Vagina (tissue), 2 donors: ENCODE measurements at places on chromosomes 11 and 22. TPM values are rescaled to one million over a fixed set of nuclear protein-coding genes. Genes with fewer than 3 reads are reported as not detected.
A peak's percentile ranks its signal among the peaks of the same experiment; 100 is the strongest.

DNA sequence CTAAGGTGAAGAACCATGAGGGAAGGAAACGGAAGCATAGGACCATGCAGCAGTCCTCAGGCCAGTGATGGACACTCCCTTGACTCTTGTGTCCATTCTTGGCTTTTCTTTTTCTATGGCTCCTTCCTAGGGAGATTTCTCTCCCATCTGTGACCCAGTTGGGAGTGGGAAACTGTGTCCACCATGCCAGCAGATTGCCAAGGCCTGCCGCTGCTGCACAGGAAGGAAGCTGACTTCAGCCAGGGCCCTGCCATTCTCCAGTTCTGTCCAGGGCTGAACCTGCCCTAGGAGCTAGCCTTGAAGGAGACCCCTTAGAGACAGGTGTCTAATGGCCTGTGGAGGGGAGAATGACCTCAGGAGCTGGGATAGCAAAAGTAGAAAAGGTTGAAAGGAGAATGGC is 17.4 kb downstream of the SSH3 start:
- no peaks in the 10 kb centered on the region for H3K36me3 ChIP-seq
- no peak for DNase-seq
- peaks cover 27% of the 10 kb centered on the region for H3K4me1 ChIP-seq
- no peak overlapping the region for H3K4me3 ChIP-seq
- no peaks in the 10 kb centered on the region for H3K27me3 ChIP-seq

DNA sequence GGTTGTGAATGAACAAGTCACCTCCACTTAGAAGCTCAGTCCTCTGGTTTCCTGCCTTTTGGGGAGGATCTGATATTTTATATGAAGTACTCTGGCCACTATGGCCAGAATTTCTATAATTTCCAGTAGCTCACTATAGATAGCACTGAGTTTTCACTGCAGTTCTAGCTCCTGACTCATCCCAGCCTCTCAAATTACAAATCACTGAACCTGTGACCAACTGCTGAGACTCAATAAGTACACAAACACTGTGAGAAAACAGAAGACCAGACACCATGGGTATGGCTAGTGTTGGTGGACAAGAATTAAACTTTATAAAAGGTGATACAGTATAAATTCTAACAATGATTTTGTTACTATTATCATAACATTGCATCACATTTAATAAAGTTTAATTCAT is 47.1 kb upstream of the UCP3 start:
- H3K36me3 ChIP-seq, result peaks cover 6% of the 10 kb centered on the region
- H3K4me3 ChIP-seq, result no peak overlapping the region
- no peak for DNase-seq
- no peaks in the 10 kb centered on the region for H3K27me3 ChIP-seq
- no peak overlapping the region for H3K27ac ChIP-seq

DNA sequence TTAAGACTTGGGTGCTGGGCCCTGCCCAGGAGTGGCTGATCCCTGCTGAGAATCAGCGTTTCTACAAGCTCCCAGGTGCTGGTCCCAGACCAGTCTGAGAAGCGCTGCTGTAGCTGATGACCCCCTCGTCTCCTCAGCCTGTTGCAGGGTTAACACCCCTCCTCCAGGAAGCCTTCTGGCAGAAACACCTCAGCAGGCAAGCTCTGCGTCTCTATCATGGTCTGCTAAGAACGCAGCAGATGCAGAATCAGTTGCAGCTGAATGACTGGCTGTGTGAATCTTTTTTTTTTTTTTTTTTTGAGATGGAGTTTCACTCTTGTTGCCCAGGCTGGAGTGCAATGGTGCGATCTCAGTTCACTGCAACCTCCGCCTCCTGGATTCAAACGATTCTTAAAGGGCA is 132.5 kb downstream of the CACNA1I start:
- no peaks in the 10 kb centered on the region for H3K27me3 ChIP-seq
- H3K4me1 ChIP-seq, result peaks cover 12% of the 10 kb centered on the region

- H3K36me3 ChIP-seq, result no peaks in the 10 kb centered on the region
- H3K27ac ChIP-seq, result no peak overlapping the region
- no peak for DNase-seq
- H3K4me1 ChIP-seq, result no peaks in the 10 kb centered on the region
- no peaks in the 10 kb centered on the region for H3K27me3 ChIP-seq
Measured at GRCh38 chr11:69329581-69329980, 35.6 kb downstream of the MYEOV start.

GRCh38 chr11:92764128-92764527 is 205.3 kb upstream of the MTNR1B start:
- H3K27ac ChIP-seq, result no peak overlapping the region
- H3K36me3 ChIP-seq, result no peaks in the 10 kb centered on the region
- H3K4me1 ChIP-seq, result no peaks in the 10 kb centered on the region
- DNase-seq, result no peak
- no peak overlapping the region for H3K4me3 ChIP-seq

GRCh38 chr11:17651061-17651460 is 68.3 kb upstream of the MYOD1 start:
- no peaks in the 10 kb centered on the region for H3K36me3 ChIP-seq
- no peak overlapping the region for H3K27ac ChIP-seq
- H3K4me1 ChIP-seq, result no peaks in the 10 kb centered on the region
- DNase-seq, result no peak
- no peak overlapping the region for H3K4me3 ChIP-seq

DNA sequence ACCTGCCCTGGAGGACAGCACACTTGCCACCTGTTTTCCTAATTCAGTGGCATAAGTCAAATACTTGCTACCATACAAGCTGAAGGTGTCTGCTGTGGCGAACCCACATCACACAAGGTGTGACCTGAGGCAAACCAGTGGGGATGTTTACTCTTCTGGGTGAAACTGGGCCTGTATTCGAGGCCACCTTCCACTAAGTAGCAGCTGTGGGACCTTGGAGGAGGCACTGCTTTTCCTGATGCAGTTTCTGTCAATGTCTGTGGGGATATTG is 927.4 kb downstream of the BRD1 start:
- no peaks in the 10 kb centered on the region for H3K36me3 ChIP-seq
- no peaks in the 10 kb centered on the region for H3K4me1 ChIP-seq
- no peak overlapping the region for H3K4me3 ChIP-seq
- peak; percentile 40 for DNase-seq

GRCh38 chr22:37904572-37905533 is 1.2 kb upstream of the MICALL1 start:
- H3K4me1 ChIP-seq, result peaks cover 55% of the 10 kb centered on the region
- H3K4me3 ChIP-seq, result peak overlapping the region; percentile 80
- no peaks in the 10 kb centered on the region for H3K27me3 ChIP-seq
- peak overlapping the region; percentile 96 for H3K27ac ChIP-seq
- H3K36me3 ChIP-seq, result no peaks in the 10 kb centered on the region

DNA sequence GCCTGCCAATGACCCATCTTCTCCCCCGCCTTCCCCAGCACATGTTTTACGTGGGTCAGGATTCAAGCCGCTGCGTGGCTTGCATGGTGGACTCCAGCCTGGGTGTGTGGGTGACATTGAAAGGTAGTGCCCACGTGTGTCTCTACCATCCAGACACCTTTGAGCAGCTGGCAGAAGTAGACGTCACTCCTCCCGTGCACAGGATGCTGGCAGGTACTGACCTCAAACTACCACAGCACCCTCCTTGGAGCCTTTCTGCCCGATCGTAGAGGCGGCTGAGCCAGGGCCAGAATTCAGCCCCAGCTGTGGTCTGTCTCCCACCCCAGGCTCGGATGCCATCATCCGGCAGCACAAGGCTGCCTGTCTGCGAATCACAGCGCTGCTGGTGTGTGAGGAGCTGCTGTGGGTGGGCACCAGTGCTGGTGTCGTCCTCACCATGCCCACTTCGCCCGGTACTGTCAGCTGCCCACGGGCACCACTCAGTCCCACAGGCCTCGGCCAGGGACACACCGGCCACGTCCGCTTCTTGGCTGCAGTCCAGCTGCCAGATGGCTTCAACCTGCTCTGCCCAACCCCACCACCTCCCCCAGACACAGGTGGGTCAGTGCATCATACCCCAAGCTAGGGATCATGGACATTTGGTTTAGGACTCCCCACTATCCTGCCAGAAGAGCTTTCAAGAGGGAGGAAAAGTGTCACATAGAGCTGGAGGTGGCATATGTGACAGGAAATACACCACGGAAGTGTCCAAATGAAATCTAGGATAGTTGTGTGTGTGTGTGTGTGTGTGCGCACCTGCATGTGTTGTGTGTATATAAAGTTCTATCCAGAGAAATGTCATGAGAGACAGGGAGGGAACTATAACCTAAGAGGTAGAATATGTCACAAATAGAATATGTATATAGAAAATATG is 10.6 kb upstream of the RELT start:
- H3K27me3 ChIP-seq, result no peaks in the 10 kb centered on the region
- H3K4me3 ChIP-seq, result no peak overlapping the region
- peaks cover 56% of the 10 kb centered on the region for H3K36me3 ChIP-seq
- DNase-seq, result no peak
- H3K27ac ChIP-seq, result no peak overlapping the region

DNA sequence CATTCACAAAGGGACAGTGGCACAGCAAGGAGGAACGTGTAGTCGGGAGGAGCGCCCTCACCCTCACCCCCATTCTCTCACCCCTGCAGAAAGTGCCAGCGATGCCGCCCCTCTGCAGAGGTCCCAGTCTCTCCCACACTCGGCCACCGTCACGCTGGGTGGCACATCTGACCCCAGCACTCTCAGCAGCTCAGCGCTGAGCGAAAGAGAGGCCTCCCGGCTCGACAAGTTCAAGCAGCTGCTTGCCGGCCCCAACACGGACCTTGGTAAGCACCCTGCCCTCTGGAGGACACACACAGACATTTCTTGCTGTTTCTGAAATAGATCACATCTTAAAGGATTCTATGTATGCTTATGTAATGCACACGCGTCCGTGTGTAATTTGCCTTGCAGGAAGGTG is 34.9 kb downstream of the TBC1D22A start:
- H3K27me3 ChIP-seq, result no peaks in the 10 kb centered on the region
- no peak overlapping the region for H3K27ac ChIP-seq
- no peak for DNase-seq
- peaks cover 6% of the 10 kb centered on the region for H3K4me1 ChIP-seq
- H3K4me3 ChIP-seq, result no peak overlapping the region
- H3K36me3 ChIP-seq, result peaks cover 43% of the 10 kb centered on the region

GRCh38 chr11:13052130-13052571 is 43.0 kb downstream of the RASSF10 start:
- DNase-seq, result no peak
- peaks cover 8% of the 10 kb centered on the region for H3K4me1 ChIP-seq
- H3K4me3 ChIP-seq, result no peak overlapping the region
- no peaks in the 10 kb centered on the region for H3K36me3 ChIP-seq

DNA sequence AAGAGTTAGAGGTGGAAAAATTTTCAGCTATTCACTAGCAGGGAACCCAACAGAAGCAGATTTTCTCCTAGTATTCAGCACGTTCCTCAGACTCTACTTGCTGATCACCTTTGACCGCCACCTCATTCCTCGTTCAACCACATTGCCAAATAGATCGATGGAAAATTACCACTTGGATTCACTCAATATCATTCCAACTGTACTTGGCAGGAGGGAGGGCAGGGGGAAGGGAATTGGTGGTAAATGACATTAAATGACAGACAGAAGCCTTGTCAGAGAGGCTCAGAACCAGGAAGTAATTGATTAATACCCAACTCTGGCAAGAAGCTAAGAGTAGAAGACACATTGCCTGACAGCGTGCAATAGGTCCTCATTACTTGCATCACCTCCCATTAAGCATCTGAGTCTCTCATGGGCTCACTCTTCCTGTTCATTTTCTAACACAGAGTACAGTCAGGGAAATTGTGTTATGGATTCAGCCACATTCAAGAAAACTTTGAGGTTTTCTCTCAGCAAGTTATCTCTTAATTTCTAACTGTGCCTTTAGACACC is 240.5 kb upstream of the FAT3 start:
- no peak for DNase-seq
- no peak overlapping the region for H3K4me3 ChIP-seq
- no peaks in the 10 kb centered on the region for H3K27me3 ChIP-seq

The GSTT2B gene
- total RNA-seq, result not detected

The OR51B5 gene
- total RNA-seq, result 1.2 TPM

GRCh38 chr11:3826721-3827120 is 14.0 kb downstream of the RHOG start:
- no peak overlapping the region for H3K4me3 ChIP-seq
- no peak overlapping the region for H3K27ac ChIP-seq
- H3K27me3 ChIP-seq, result no peaks in the 10 kb centered on the region
- no peak for DNase-seq
- H3K36me3 ChIP-seq, result no peaks in the 10 kb centered on the region

DNA sequence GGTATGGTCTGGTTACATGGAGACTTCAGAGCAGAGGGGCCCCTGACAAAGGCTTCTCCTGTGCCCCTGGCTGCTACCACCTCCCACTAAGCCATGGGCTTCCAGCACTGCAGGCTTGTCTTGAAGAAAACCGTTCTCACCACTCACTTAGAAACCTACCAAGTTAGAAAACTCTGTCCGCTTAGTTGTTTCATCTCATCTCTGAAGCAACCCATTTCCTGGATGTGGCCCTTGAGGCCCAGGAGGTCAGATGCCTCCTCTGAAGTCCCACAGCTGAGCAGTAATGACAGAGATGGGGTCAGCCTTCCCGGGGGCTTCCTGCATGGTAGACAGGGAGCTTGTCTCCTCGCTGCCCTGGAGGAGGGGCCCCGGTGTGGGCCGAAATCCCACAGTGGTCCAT is 12.9 kb downstream of the CSF2RB start:
- no peaks in the 10 kb centered on the region for H3K36me3 ChIP-seq
- no peak overlapping the region for H3K4me3 ChIP-seq
- DNase-seq, result no peak
- H3K27ac ChIP-seq, result no peak overlapping the region
